ENCODE measurements at places on chromosomes 6 and 20.

DNA sequence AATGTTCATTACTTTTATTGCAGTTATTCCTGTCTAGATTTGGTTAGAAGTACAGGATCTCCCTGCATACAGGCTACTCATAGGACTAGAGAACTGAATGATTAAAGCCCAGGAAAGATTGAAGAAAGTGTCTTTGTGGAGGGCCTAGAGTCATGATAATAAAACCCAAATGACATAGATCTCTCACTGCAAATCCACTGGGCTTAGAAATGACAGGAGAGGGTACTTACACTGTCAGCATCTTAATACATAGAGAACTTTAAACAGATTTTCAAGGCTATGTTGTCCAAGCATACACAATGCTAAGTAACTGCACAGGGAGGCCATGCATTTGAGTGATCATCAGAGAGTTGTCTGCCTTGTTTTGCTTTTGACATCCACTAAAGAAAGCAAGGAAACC is 383.8 kb upstream of the MAP3K7 start:
- DNase-seq, result no peak

- DNase-seq, result no peak
Measured at GRCh38 chr20:35967979-35968640, at the start of gene CNBD2. Gene CNBD2 (plus strand): TSS chr20:35968590. CDS start chr20:35968763, 173 bp downstream.

DNA sequence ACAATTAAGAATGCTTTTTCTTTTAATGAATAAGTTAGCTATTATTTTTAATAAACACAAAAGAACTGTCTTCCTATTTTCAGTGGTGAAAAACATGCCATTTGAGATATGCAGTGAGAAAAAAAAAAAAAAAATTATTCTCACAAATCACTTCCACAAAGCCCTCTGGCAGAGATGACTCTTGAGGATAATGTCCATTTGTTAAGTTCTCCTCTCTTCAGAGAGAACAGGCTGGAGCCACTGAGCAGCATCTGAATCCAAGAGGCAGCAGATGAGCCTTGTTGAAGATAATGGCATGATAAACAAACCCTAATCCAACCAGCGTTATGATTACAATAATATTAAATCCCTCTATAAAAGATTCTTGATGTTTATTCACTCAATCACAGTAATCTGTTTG is 105.0 kb downstream of the PTPRK start:
- DNase-seq, result no peak

DNA sequence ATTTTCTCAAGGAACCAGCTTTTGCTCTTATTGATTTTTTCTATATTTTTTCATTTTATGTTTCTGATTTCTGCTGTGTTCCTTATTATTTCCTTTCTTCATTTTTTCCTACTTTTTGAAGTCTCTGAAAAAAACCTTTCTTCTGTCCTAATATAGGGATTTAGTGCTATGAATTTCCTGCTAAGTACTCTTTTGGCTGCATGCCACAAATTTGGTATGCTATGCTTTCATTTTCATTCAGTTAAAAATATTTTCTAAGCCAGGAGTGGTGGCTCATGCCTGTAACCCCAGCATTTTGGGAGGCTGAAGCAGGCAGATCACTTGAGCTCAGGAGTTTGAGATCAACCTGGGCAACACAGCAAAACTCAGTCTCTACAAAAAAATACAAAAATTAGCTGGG is 30.6 kb downstream of the SIRPD start:
- DNase-seq, result peak; percentile 27

- no peak for DNase-seq
Measured at GRCh38 chr6:31041372-31041974, 31.2 kb downstream of the MUC22 start.
